Activated CD4-positive, alpha-beta T cell treated with anti-CD3 and anti-CD28 coated beads, Interleukin-2, amount 50 U/mL, for 48 hours (primary cell): ENCODE measurements at places on chromosomes 12 and 14.

GRCh38 chr12:104505095-104505818, 48.5 kb downstream of the CHST11 start:
- no peak for DNase-seq

DNA sequence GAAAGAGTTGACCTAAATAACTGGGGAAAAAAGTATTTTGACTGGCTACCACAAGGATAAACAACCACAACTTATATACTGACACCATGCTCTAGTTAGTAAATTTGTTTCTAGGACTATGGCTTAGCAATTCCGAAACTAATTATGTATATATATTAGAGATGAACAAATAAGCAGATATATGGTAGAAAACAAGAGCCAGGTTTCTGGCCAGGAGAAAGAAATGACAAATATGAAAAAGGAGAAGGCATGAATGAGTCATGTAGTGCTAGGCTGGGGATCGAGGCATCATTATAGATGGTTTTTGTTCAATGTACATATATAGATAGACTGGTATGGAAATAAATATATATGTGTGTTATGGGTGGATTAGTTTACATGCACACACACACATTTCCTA, 5.5 kb upstream of the LRRC74A start:
- no peak for DNase-seq

DNA sequence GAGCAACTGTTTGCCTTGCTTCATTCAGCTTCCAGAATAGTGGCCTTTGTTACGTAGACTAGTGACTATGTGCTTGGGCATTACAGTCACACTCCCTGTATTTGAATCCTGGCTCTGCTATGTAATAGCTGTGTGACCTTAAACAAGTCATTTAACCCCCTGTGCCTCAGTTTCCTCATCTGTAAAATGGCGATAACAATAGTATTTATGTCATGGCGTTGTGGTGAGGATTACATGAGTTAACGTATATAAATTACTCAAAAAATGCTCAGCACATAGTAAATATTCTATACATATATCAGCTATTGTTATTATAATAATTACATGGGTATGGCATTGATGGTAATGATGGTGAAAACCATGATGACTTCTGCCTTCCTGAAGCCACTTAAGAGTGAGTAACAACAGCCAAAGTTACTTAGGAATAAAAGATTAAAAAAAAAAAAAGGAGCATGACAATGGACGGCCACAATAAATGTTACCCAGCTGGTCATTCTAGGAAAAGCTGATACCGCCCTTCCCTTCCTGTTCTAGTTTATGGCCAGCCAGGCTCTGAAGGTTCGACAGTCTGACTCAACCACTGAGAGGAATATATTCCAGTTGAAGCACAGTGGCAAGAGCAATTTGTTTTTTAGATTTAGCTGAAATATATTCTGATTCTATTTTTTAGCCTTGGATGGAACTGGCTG, 9.9 kb upstream of the ADIPOR2 start:
- DNase-seq: no peak

- no peak for DNase-seq
Measured at GRCh38 chr12:75960086-75960910, 71.3 kb downstream of the PHLDA1 start.

DNA sequence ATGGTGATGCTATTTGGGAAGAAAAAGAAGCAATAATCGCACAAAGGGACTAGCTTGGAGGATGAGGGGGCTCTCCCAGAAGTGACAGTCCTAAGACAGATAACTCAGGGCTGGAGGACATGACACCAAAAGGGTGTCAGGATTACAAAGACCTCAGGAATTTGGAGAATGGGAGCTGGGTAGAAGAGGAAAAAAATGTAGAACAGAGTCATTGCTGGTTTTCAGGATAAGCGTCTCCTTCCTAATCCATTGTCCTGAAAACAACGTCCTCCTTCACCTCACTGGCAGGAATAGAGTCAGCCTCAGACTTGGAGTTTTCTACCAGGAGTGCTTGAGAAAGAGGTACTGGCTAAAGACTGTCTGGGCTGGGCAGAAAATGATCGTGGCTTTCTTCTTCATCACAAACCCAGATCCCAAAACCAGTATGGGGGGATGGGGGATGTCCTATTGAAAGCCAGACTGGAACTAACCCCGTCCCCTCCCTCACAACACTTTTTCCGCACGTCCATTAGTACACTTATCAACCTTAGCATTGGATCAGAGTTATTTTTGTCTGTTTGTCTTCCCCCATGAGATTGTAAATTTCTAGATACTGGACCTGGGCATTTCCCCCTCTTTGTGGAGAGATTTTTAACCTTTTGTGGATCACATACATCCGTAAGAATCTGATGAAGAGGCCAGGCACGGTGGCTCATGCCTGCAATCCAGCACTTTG, 14.3 kb downstream of the B4GALNT3 start:
- no peak for DNase-seq

DNA sequence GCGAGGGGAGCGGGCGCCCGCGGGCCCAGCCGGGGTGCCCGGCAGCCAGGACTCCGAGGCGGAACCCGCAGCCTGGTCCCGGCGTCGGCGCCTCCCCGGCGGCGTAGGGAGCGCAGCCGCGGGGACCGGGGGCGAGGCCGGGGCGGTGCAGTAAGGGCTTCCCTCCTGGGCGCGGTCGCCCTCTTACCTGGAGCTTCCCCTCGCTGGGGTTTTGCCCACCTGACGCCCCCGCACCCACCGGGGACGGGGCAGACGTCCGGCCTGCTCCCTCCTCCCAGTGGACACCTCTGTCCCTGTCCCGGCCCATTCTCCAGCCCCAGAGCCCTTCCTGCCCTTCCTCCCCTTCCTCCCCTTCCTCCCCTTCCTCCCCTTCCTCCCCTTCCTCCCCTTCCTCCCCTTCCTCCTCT, 413 bp upstream of the TUBA1C start:
- DNase-seq: no peak

DNA sequence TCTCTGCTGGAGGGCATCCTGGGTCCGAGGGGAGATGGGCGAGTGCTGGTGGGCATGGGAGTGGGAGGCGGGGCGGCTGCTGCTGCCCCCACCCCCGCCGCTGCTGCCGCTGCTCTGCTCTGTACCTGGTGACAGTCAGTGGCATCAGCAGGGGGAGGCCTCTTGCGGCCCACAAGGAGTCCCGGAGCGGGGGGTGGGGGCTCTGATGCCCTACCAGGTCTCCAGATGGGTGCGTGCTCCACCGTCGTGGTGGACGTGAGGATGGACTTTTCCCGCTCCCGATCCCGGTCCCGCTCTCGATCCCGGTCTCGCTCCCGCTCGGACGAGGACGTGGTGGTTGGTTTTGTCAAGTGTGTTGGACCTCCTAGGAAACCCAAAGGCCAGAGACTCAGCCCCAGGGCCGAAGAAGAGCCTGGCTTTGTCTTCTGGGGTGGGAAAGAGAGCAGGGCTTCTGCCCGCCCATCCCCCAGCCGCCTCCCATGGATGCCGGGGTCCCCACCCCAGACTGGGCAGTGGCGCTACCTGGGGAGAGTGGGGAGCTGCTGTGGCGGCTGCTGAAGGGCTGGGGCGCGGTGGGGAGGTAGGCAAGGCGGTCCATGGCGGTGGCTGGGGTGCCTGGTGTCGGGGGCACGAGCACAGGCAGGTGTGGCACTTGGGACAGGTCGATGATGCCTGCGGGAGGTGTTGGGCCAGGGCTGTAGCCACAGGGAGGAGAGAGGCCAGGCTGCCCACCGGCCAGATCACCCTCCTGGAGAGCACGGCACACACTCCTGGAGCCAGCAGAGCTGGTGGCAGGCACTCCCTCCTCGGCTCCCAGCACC, 45.4 kb downstream of the RFLNA start:
- no peak for DNase-seq

DNA sequence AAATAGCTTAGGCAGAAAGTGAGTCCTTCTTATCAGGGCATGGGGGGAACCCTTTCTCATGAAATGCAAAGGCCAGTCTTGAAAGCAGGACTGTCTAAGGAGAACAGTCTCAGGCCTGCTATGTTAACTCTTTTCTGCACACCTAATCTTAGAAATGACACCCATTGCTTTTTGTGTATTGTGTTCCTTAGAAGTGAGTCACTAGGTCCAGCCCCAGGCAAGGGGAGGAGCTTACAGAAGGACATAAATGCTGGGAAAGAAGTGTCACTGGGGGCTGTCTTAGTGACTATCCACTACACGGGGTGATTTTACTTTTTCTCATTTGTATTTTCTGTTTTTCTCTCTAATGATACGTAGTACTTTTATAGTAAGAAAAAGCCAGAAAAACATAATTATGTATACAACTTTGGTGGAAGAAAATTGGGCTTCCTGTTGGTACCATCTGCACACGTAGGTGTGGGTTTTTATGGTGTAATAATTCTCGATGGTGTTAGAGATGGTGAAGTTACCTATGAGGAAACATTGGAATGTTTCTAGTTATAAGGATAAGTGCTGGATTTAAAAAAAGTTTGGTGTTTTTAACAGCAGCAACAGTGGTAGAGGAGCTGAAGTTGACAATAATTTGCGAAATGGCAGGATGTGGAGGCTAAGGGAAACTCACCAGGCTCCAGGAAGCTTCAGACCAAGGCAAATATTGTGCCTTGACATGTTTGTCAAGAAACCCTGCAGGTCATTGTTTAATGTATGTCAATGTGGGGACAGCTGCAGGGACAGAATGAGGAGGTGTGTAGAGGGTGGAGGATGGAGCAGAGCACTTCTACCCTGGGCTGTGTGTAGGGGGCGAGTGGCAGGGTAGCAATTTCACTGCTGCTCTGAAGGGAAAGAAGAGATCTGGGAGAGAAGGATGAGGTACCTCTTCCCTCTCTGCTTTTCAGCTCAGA, 214.9 kb downstream of the KTN1 start:
- DNase-seq: no peak
